Stimulated activated CD4-positive, alpha-beta T cell treated with anti-CD3 and anti-CD28 coated beads, TNF-alpha, amount 100 ng/mL, for 48 hours (primary cell): ENCODE measurements at places on chromosomes 5 and 9.

DNA sequence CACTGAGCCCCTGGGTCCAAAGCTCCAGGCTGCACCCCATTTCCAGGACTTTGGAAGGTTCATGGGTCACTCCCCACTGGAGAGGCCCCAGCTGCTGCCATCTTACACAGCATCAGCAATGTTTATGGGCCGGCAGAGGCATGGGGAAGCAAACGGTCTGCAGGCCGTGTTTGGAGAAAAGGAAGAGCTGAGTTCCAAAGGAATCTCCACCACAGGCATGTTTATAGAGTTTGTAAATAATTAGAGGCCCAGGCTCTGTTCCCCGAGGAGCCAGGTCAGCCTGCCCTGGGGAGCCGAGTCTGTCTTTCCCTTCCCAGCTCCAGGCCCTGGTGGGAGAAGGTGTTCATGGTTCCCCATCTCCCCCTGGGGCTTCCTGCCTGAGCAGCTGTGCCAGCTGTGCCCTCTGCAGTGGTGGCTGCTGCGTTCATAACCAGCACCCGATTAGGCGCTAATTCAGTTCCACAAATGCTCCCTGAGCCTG is 64.8 kb downstream of the COL27A1 start:
- DNase-seq, result no peak

DNA sequence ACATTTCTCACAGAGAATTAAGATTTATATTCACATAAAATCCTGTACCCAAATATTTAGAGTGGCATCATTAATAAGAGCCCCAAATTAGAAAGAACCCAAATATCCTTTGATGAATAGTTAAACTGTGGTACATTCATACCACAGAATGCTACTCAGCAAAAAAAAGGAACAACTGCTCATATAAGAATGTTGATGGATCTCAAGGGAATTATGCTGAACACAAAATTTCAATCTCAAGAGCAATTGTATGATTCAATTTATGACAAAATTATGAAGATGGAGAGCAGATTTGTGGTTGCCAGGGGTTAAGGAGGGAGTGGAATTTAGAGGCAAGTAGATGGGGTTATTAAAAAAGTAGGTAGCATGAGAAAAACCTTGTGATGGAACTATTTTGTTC is 4.5 kb upstream of the PAIP1 start:
- DNase-seq, result no peak

- DNase-seq, result no peak
These were observed 1.0 kb downstream of the IL7R start for GRCh38 chr5:35857606-35858205.

DNA sequence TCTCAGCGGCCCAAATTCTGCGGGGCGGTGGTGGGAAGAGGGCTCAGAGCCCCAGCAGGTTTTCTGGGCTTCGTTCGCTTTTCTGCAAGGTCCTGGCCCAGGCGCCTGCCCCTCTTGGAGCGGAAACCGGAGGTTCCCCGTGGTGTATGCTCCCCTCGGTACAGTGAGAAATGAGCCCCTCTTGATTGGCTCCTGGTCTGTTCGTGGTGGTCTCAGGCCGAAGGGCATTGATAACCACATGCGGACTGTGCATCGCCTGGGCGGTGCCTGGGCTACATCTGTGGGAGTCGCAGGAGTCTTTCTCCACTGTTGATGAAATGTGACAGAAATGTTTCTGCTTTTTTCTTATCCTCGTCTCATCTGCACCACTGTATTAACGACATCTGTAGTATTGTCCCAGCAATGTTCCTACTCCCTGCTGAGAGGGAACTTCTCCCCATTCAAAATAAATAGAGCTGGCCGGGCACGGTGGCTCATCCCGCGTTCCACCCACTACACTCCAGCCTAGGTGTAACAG is 682 bp downstream of the MAN1B1 start:
- no peak for DNase-seq

DNA sequence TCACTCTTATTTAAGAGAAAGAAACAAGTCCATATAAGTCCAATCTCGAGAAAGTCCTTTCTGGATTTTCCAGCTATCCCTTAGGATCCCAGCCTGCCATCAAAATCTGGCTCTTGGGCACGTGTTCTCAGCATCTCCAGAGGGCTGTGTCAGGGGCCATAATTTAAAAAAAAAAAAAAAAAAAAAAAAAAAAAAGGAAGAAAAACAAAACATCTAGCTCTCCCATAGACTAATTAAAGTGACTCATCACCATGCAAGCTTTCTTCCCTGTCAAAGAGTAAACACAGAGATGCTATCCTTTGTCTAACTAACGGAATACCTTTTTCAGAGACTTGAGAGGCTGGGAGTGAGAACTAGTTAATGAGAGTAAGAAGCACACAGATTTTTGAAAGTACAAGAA is 44.9 kb upstream of the MYO10 start:
- no peak for DNase-seq

DNA sequence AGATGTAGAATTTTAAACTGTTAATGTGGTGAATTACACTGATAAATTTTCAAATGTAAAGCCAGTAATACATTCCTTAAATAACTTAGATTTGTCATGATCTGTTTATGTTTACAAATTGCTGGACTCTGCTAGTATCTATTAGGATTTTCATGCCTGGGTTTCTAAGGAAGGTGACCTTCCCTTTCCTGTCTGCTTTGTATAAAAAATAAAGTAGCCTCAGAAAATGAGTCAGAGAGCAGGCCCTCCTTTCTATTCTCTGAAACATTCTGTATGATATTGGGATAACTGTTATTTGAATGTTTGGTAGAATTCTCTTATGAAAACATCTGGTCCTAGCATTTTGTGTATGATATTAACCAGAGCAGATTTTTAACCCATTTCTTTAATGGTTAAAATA is 255.3 kb downstream of the SYK start:
- DNase-seq, result no peak

GRCh38 chr9:121218357-121219027 is 16.8 kb upstream of the RAB14 start:
- no peak for DNase-seq

- DNase-seq, result no peak
These were observed 65.5 kb downstream of the UNC13B start for GRCh38 chr9:35227284-35227683.

GRCh38 chr5:152632360-152632759 is 227.3 kb upstream of the NMUR2 start:
- no peak for DNase-seq

GRCh38 chr9:111066468-111066867 is 28.2 kb upstream of the LPAR1 start:
- no peak for DNase-seq

DNA sequence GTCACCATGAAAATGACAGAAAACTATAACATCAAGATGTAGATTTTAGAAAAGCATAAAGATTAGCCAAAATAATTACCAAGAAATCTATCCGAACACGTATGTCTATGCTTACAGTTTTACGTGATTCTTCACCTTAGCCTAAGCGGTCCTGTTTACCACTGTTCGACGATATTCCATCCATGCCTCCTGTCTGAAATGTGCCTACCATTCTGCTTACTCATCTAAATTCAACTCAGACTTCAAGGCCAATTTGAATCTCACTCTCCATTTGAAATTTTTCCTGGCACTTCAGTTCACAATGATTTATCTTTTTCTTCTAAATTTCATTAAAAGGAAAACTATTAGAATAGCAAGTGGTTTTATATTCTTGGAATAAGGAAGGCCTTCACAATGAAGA is 15.4 kb downstream of the ZDHHC21 start:
- DNase-seq, result no peak

DNA sequence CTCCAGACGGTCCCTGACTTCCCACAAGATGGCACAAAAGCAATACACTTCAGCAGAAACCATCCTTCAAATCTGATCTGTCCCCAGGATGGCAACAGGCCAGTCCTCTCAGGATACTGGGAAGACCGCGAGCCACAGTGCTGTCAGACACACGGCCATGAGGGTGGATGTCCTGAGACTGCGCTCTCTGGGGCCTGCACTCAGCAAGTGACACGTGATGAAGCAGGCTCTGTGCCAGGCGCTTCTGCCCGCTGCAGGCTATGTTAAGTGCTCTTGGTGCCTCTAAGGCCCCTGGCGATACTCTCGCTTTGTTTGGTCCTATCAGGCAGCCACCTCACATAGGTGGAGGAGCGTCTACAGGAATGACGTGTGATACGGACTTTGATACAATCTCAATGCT is 7.1 kb downstream of the BRD9 start:
- DNase-seq, result no peak

DNA sequence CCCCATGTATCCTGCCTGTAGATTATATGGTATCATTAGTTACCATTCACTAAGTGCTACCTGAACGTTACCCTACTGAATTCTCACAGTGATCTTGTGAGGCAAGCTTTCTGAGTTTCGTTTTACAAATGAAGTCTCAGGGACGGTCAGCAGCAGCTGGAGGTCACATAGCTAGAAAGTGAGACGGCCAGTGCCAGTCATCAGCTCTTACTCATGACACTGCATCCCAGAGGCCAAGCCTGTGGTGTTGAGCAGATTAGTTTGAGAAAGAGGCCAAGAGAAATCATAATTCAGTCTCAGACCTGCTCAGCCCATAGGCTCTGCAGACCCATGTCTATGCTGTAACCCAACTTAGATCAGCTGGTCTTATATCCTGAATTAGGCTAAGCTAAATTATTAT is 95.7 kb upstream of the EGFLAM start:
- no peak for DNase-seq

- no peak for DNase-seq
These were observed 100.3 kb downstream of the NSG2 start for GRCh38 chr5:174145821-174146220.

DNA sequence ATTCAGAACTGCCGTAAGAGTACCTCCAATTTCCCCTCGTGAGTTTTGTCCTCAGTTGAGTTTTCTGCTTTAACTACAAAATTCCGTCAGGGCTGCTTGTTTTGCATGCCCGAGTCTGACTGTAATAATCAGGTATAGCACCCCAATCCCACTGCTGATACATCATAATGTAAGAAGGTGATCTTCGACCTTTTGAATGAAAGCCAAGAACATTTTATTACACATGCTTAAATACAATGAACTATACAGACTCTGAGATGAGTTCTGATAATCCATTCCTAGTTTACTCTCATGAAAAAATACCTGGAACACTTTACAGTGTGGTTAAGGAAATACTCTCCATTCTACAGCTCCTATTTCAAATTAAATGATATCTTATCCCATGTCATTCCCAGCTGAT is 49.2 kb upstream of the TSLP start:
- DNase-seq, result no peak

DNA sequence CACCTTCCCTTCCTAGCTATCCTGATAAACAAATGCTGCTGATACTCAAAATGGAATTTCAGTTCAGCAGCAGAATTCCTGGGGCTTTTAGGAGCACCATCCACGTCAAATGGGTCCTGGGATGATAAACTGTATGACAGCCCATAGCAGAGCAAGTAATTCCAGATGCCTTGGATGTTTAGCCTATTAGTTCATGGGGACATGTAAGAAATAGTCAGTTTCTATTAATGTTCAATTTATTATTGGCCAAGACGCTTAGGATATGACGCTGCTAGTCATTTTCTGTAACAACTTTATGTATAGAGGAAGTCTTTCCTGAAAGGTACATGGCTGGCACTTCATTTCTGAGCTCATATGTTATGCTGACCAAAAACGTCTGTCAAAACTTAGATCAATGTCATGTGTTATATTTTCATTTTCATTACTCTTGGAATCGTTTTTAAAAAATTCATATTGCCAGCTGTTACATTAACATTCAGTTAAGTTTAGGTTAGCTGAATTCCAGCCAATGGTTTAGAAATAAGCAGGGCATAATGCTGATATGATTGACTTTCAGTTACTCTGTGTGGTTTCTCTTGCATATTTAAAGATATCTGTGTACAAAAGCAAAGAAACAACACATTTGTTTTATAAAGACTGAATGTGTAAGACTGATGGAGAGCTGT is 243.8 kb downstream of the CSNK1G3 start:
- no peak for DNase-seq

- DNase-seq, result no peak
These were observed 318.2 kb downstream of the PARP8 start for GRCh38 chr5:50984640-50985039.
